Stimulated activated CD8-positive, alpha-beta memory T cell treated with anti-CD3 and anti-CD28 coated beads, Interleukin-15, amount 100 ng/mL, for 24 hours (primary cell): ENCODE measurements at places on chromosomes 1 and 21.

DNA sequence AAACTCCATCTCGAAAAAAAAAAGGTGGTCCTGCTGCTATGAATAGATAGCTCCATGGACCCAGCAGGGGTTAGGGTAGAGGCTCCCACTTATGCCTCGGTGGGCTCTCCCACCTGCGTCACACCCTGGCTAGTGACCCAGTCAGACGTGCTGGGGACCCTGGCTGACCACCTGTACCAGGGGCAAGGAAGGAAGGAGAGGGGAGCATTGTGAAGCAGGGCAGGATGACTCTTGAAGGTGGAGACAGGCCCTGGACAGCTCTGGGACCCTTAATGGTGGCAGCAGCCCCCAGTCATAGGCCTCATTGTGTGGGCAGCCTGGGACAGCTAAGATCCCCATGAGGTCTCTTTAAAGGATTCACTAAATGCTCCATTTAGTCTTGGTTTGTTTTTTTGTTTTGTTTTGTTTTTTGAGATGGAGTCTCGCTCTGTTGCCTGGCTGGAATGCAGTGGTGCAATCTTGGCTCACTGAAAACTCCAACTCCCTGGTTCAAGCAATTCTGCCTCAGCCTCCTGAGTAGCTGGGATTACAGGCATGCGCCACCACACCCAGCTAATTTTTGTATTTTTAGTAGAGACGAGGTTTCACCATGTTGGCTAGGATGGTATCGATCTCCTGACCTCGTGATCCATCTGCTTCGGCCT, 10.4 kb upstream of the SNAPIN start:
- no peak for DNase-seq

DNA sequence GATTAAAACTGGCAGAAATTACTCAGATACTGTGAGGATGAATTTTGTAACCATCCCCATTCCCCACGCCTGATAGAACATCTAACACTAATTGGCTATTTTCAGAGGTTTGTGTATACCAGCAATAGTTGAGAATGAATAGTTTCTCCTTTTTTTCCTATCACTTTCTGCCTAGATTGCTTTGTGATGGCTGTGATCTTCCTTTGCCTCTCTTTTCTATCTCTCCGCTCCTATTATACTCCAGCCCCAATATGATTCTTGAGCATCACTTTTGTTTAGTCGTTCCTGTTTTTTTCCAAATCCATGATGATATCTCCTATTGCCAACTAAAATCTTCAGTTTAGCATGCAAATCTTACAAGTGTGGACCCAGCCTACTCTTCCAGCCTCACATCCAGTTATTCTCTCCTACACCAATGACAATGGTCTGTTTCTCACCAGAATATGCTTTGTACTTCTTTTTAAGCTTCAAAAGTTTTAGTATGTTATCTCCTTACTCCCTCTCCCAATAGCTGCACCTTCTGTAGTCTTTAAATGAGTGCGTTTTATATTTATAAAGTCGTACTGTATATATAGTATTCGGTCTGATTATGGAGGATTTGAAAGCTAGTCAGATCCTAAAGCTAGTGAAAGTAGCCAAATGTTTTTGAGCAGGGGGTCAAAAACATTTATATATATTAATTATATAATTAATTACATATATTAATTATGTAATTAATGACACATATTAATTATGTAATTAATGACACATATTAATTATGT, 25.2 kb downstream of the MAGI3 start:
- DNase-seq: no peak

- DNase-seq: no peak
Observed at GRCh38 chr1:67792741-67793458, 40.4 kb downstream of the GNG12 start.

DNA sequence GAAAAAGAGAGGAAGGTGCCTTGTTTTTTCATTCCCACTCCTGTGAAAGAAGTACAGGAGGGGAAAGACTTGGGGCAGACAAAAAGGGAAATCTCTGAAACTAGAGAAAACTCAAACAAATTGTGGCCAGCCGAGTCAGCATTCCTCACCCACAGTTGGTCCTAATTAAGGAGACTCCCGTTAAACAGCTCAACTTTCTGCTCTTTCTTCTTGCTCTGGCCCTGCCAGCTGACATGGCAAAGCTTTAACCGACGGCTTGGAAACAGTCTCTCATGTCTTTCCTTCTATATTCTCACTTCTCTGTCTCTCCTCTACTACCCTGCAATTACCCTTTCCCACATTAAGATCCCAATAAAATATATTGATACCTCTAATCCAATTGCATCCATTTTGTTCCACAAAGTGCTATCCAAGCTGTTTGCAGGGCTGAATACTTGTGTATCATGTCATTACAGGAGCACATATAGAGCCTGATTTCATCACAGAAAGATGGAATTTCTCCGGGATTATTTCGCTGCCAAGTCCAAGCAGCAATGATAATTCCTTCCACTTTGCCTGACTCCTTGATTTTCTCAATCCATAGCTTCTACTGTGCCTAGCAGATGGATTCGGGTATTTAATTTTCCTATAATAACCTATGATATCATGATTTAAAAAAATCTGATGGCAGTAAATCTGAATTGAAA, 65.4 kb upstream of the IPO9 start:
- no peak for DNase-seq

DNA sequence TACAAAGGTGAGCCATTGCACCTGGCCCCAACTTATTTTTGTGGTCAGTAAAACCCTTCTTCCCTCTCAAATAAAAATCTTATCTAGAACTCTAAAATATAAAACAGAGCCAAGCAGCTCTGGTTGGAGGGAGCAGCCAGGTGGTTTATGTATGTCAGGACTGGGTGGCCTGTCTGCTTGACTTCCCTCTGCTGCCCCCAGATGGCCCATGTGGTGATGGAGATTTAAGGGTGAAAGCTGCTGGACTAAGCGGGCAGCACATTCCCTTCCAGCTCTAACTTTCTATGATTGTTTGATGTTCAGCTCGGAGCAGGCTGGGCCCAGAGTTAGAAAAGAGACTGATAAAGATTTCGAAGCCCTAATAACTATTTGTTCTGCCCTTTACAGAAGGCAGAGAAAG, 11.9 kb upstream of the PAQR6 start:
- no peak for DNase-seq

DNA sequence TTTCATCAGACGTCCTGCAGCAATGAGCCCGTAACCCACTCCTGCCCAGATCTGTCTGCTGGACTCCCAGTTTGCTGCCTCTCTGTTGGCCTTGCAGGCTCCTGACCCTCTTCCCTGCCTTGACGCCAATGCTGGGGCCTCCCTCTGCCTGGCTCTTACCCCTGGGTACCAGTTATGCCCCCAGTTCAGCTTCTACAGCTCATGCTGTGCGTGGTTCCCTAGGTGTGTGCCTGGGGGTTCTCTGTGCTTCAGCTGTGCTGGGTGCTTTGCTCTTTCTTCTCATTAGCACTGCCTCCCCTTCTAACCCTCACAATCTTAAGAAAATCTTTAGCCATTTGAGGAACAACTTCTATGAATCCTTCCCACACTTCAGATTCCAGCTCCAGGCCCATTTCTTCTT, 151.4 kb downstream of the ZSCAN20 start:
- DNase-seq: no peak

- no peak for DNase-seq
Observed at GRCh38 chr21:28746166-28746565, 246.5 kb downstream of the LTN1 start.

DNA sequence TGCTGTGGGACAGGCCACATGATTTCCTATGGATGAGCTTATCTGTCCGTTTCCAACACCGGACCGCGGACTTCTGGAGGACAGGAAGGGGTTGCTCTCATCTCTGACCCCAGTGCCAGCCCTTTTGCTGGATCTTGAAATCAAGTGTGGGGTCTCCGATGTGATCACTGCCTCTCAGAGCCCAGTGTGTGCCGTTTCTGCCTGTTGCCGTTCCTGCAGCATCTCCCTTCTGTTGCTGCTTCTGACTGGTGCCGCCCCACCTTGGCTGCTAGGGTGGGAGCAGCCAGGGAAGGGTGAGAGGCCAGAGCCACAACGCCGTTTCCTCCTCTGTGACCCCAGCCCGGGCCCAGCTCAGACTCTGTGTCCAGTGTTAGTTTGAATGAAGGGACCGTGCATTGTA, 67.3 kb upstream of the WNT4 start:
- no peak for DNase-seq

- DNase-seq: no peak
Observed at GRCh38 chr1:67679691-67680090, 5.3 kb upstream of the GADD45A start.

- no peak for DNase-seq
Observed at GRCh38 chr1:223788746-223789415, 56.9 kb downstream of the TP53BP2 start.

DNA sequence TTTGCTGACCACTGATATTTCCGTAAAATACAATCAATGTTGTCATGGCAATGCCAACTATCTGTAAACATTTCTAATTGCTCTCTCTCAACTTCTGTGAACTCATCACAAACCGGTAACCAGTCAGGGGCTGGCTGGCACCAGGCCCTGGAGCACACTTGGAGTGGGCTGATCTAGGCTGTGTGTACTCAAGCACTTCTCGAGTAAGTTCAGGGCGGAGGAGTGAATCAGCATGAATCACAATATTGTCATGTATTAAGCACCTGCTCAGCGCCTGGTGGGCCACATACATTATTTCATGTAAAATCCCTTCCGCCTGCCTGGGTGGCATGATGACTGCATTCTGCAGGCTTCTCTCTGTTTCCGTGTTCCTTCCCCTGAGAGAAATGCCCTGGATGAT, 212.4 kb downstream of the FOXD2 start:
- no peak for DNase-seq

DNA sequence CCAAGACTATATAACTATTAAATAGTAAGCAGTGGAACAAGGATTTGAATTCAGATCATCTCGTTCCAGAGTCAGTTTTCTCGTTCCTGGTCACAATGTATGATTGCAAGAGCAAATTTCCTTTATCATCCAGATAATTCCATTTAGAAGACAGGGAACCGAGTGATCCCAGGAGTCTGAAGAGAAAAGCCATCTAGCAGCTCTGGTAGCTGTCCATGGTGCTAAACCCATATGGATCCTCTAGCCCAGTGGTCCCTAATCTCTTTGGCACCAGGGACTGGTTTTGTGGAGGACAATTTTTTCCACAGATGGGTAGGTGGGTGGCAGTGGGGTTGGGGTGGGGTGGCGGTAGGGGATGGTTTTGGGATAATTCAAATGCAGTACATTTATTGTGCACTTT, 229.4 kb downstream of the PTPRU start:
- DNase-seq: no peak

- no peak for DNase-seq
Observed at GRCh38 chr21:32800056-32800455, 28.5 kb upstream of the PAXBP1 start.

GRCh38 chr1:20484519-20485462, 1.2 kb downstream of the CAMK2N1 start:
- no peak for DNase-seq

- no peak for DNase-seq
Observed at GRCh38 chr1:83802460-83803152, 196.3 kb downstream of the TTLL7 start.

GRCh38 chr1:158059984-158060383, 66.5 kb downstream of the KIRREL1 start:
- no peak for DNase-seq

DNA sequence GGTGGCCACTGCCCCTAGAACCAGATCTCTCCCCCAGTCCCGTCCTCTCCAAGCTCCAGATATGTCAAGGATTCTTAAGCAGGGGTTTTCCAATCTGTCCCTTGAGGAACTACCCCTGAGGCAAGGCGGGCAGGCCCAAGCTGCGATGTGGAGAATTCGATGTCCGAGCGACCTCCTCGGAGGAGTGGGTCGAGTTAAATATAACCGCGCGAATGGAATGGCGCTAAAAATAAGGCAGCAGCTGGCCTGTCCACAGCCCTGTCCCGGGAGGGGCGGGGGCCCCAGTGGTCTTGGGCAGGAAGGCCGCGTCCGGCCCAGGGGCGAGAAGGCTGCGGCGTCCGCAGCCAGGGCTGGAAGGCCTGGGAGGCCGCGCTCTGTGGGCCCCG, 5.8 kb upstream of the FOXD3 start:
- DNase-seq: no peak

DNA sequence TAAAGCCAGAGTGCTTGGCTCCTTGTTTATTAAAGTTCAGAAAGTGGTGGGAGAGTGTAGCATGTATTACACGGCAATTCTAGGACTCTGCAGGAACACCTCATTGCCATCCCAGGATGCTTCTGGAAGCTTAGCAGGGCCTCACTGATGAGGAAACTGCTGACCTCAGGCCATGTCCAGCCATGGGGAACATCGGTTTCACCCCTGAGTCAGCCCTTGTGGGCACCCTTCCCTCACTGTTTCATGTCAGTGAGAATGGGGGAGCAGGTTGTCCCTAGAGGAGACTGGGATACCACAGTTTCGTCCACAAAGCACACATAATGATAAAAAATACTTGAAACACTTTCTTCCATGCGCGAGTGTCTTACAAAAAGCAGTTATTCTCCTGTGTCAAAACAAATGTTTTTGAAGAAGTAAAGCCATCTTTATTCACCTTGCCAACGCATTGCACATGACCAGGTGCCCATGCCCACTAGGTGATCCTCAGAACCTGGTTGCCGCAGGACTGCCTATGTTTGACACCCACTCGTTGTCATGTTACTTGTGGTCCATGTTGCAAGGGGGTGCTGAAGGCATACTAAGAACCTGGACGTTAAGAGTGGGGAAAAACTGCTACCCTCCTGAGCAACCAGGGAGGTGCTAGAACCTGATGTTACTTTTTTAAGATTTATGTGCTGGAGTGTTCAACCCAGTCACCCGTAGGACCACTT, 41.2 kb upstream of the TTC22 start:
- no peak for DNase-seq

DNA sequence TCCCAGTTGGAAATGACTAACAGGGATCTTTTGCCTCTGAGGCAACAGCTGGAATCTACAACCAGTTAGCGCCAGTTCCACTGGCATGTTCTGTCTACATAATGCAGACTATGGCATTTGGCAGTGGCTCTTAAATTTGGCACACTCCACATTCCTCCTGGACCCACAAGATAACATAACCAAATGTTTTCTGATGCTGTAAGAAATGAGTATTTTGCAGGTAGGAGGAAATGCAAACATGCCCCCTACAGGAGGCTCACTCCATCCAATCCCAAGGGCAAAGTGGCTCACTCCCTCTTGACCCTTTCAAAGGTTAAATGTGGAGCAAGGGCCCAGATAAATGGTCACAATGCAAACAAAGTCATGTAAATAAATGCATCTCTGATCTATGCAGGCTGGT, 129.2 kb upstream of the PROX1 start:
- DNase-seq: no peak

- DNase-seq: peak; percentile 26
Observed at GRCh38 chr1:204377800-204378668, 18.3 kb upstream of the PLEKHA6 start.

DNA sequence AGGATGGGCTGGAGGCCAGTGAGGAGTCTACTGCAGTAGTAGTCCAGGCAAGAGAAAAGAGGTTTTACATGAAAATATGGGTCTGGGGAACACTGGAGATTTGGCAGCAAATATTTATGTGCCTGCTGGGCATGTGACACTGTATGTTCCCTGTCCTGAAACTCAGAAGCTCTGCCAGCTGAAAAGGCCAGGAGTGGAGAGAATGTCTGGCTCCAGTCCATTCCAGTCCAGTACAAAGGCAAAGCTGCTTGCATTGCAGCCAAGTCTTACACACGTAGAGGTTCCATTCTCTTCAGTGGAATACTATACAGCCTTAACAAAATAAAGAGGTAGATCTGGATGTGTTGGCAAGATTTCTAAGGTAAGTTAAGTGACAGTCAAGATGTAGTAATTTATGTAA, 7.5 kb upstream of the YBX1 start:
- no peak for DNase-seq

- no peak for DNase-seq
Observed at GRCh38 chr1:50971748-50972305, 1.8 kb downstream of the CDKN2C start.
